ENCODE measurements at places on chromosomes 3 and 15.

- DNase-seq, result no peak
Observed at GRCh38 chr3:104396974-104397669, 969.6 kb upstream of the ALCAM start.

DNA sequence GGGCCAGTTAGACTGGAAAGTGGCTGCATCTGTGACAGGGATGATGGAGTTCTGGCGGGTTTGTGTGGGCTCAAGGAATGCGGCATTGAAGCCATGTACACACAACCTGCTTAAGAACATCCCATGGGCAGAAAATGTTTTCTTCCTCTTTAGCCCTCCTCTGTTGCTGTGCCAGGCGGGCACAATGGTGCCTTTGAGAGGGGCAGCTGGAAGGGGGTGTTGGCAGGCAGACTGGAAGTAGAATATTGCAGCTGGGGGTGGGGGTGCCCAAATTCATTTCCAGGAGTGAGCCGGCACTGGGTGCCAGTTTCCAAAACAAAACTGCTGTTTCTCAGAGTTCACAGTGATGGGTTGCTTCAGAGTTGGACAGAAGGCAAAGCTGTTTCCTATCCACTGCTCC is 91.8 kb upstream of the ETV5 start:
- DNase-seq, result no peak

- DNase-seq, result no peak
Observed at GRCh38 chr15:94287794-94288246, 56.5 kb downstream of the MCTP2 start.

DNA sequence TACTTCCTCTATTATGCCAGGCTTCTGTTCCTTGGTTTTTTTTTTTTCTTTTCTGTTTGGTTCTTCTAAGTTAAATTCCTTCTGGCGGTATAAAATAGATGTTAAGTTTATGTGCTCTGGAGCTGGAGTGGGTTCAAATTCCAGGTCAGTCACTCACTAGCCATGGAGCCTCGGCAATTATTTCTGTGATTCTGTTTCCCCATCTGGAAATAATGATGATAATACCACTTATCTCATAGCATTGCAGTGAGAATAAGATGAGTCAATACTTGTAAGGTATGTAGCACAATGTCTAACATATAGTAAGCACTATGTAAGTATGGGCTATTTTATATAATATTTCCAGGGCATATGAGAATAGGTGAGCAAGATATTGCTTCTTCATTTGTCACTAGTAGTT is 33.2 kb upstream of the ZDHHC23 start:
- DNase-seq, result no peak

- no peak for DNase-seq
Observed at GRCh38 chr3:172515130-172515918, 7.9 kb downstream of the TNFSF10 start.

- no peak for DNase-seq
Observed at GRCh38 chr3:30702038-30702827, 95.8 kb downstream of the TGFBR2 start.

GRCh38 chr15:70613271-70613670 is 150.1 kb downstream of the UACA start:
- no peak for DNase-seq

All from NCI-H1930 (cell line).